LHCN-M2 (cell line): ENCODE measurements at places on chromosomes 11 and 22. TPM values are rescaled to one million over a fixed set of nuclear protein-coding genes. Genes with fewer than 3 reads are reported as not detected.

DNA sequence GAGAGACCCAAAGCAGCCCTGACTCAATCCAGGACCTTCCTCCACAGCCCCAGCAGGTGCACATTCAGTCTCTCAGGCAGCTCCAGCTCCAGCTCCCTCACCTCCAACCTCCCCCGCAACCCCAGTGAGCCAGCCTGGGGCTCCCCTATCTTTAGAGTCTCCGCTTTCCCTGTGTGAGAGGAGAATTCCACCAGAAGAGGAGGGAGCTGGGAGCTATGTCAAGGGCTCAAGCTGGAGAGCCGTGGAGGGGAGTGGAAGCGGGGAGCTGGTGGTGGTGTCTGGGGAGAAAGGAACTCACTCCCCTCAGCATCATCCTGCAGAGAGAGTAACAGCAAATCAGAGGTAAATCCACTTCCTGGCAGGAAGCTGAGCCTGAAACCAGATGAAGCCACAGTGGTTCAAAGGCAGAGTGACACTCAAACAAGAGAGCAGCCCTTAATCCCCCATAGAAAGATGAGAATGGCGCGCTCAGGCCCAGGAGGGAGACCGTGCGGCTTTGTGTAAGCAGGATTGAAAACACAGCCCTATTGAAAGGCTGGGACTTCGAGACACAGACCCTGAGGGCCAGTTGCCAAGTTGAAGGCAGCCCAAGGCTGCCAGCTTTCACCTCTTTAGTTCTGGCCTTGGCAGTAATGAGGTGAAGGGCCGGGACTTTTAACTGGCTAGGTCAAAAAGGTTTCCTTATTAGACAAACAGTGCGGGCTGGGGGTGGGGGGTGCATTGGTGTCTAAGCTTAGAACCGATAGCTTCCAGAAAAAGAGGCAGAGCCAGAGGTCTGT, 21.4 kb upstream of the CDON start:
- no peak for DNase-seq

GRCh38 chr22:24165673-24166072, 15.6 kb upstream of the SUSD2 start:
- DNase-seq: no peak

DNA sequence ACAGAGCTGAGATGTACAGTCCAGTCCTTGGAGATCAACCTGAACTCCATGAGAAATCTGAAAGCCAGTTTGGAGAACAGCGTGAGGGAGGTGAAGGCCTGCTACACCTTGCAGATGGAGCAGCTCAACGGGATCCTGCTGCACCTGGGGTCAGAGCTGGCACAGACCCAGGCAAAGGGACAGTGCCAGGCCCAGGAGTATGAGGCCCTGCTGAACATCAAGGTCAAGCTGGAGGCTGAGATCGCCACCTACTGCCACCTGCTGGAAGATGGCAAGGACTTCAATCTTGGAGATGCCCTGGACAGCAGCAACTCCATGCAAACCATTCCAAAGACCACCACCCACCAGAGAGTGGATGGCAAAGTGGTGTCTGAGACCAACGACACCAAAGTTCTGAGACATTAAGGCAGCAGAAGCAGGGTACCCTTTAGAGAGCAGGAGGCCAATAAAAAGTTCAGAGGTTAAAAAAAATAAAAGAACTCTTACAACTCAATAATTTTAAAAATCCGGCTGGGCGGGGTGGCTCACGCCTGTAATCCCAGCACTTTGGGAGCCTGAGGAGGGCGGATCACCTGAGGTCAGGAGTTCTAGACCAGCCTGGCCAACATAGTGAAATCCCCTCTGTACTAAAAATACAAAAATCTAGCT, 69.9 kb upstream of the RTL6 start:
- peak; percentile 38 for DNase-seq

- DNase-seq: no peak
These were observed 32.8 kb upstream of the LDLRAD3 start for GRCh38 chr11:35911013-35911412.

Gene HTR3B
- total RNA-seq: not detected in 2 replicates

Gene BTG4
- total RNA-seq: 0.17 TPM in 1 of 2 replicates, not detected in the other
